ENCODE measurements at places on chromosomes 7 and 10.

GRCh38 chr7:147638566-147638965 is 952.0 kb upstream of the C7orf33 start:
- DNase-seq: no peak

DNA sequence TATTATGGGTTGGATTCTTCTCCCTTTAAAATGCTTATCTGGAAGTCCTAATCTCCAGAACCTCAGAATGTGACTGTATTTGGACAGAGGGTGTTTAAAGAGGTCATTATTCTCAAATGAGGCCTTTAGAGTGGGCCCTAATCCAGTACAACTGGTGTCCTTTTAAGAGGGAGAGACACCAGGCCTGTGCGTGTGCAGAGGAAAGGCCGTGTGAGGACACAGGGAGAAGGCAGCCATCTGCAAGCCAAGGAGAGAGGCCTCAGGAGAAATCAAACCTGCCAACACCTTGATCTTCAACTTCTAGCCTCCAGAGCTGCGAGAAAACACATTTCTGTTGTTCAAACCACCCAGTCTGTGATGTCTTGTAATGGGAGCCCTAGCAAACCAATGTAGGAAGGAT is 235.4 kb upstream of the MYO3A start:
- DNase-seq: no peak

DNA sequence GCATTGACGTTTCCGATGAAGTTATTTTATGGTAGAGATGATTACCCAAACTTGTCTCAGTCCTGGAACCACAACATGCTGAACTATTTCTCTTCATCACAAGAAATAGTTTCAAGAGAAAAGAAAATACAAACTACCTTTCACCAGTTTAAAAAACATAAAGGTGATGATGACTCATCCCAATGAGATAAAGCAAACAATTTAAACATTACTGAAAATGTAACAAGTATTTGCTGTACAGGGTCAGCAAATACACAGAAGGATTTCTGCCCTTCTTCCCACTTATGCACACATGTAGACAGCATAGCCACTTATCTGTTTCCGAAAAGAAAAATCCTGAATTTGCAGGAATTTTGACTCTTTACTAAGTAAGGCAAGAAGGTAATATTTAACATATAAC is 50.8 kb downstream of the RHOBTB1 start:
- no peak for DNase-seq

DNA sequence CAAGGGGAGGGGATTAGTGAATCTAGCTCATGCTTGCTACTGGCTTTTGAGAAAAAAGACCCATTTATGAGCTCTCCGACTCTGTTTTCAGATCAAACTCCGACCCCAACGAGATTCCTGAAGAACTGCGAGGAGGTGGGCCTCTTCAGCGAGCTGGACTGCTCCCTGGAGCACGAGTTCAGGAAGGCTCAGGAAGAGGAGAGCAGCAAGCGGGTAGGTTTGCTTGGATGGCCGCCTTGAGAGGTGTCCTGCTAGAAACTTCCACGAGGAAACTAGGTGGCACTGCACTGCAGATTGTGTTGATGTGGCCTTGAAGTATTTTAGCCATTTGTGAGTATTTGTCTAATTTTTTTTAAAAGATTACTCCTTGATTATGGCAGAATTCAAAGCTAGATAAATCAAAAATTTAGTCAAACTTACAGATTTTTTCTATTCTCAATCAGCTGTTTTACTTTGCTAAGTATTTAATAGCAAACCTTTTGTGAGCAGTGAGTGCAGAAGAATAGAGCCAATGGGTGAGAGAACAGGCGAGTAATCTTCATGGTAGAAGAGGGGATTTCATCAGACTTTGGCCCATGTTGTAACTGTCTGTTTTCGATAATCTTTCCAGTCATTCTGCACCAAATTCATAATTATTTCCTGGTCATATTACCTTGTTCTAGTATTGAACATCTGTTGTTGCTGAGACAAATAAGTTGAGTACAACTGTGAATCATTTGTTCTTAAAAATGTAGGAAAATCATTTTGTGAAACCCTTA is 95.4 kb downstream of the CREB5 start:
- no peak for DNase-seq

DNA sequence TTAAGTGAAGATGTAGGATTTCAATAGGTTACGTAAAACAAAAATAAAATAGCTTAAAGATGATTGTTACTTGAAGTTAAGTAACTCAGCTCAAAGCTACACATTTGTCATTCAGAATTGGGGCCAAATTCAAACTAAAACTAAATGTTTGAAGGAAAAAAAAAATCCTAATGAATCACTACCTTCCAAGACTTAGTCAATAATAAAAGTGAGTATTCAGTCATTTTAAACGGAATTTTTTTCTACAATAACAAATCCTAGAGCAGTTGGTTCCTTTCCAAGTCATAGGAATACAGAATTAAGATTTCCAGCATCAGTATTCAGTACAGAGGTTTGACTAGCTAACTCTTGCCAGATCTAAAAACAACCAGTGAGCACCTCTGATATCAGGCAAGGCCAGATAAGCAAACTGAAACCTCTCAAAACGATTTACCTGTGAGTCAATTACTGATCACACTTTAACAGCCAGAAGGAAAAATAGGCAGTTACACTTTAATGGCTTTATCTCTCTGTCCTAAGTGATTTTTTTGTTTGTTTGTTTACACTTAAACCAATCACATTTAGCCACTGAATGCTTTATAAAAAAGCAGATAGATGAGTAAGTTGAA is 669.8 kb upstream of the ANKRD30A start:
- DNase-seq: no peak

DNA sequence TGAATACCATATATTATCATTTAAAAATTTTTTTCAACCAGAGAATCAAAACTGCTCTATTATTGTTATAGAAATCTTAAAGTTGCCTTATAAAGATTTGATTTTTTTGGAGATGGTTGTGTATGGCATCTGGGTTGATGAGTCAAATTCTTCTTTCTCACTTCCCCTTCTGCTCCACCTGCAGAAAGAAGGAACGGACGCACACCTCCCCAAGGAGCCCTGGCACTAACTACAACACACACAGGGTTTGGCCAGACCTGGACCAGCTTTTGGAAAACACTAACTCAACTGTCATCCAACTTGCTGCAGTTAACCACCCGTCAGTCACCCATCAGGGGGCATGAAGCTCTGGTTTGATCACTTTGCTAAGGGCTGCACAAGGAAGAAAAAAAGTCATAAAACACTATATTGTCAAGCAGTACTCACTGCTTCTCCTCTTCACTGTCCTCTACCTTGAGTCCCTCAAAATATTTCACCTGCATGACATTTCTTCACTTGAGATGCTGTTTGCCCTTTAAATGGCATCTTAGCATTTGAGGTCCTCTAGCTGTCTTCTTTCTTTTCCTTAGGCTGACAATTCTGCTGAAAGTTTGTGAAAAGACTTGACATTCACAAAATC is 266.7 kb upstream of the PHF14 start:
- no peak for DNase-seq

GRCh38 chr7:19305698-19306097 is 160.5 kb upstream of the FERD3L start:
- DNase-seq: no peak
